ENCODE measurements at places on chromosomes 16 and 17.

- no peak for DNase-seq
Observed at GRCh38 chr17:62888148-62888547, 77.9 kb upstream of the TANC2 start.

DNA sequence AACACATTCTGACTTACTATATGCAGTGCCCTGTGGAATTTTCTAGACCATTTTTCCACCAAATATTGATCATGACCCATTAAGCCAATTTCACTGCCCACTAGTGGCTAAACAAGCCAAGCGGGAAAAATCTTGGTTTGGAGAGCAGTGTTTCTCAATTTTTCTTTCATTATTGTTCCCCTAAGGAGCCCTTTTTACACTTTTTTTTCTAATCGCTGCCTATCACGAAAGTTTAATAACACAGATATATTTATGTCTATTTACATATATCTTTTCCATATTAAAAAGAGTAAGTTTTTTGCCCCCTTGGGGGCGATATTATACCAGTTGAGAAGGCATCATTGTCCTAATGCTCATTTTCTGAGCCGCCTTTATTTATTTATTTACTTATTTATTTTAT lies 10.8 kb upstream of the TLCD3B start:
- DNase-seq, result peak; percentile 15

- DNase-seq, result no peak
Observed at GRCh38 chr17:19024101-19025078, 19.8 kb upstream of the FAM83G start.

GRCh38 chr17:36808180-36808661 lies 129.1 kb upstream of the LHX1 start:
- DNase-seq, result peak; percentile 84

GRCh38 chr16:56277075-56277474 lies 85.8 kb downstream of the GNAO1 start:
- no peak for DNase-seq

GRCh38 chr16:57564571-57565270 lies 22.3 kb downstream of the ADGRG5 start:
- no peak for DNase-seq

- peak; percentile 57 for DNase-seq
Observed at GRCh38 chr17:47733674-47734410, 806 bp downstream of the TBX21 start.

- no peak for DNase-seq
Observed at GRCh38 chr16:84423416-84423837, 55.1 kb downstream of the ATP2C2 start.

Data from retina (tissue), 1 donor.